Bladder microvascular endothelial cell (primary cell): ENCODE measurements at places on chromosomes 2 and 18. TPM values are rescaled to one million over a fixed set of nuclear protein-coding genes. Genes with fewer than 3 reads are reported as not detected.

NOSTRIN gene
- total RNA-seq, result 6.1 and 25.1 TPM in 2 replicates

CYP27C1 gene
- not detected in 2 replicates for total RNA-seq

TXNDC9 gene
- total RNA-seq, result 55.9 and 66.1 TPM in 2 replicates

DCDC2C gene
- total RNA-seq, result 0.19 TPM in 1 of 2 replicates, not detected in the other

ALPG gene
- not detected in 2 replicates for total RNA-seq

B3GNT7 gene
- total RNA-seq, result under 0.01 and 5.9 TPM in 2 replicates

SYT4 gene
- not detected in 2 replicates for total RNA-seq

PPP1R1C gene
- total RNA-seq, result 0.25 and 0.97 TPM in 2 replicates

UGT1A3 gene
- not detected in 2 replicates for total RNA-seq

CPO gene
- 0.19 TPM in 1 of 2 replicates, not detected in the other for total RNA-seq

CDH19 gene
- total RNA-seq, result 0.06 and 0.16 TPM in 2 replicates

FIGN gene
- under 0.01 and 0.31 TPM in 2 replicates for total RNA-seq

GRB14 gene
- 0.32 and 1.3 TPM in 2 replicates for total RNA-seq

C2orf80 gene
- total RNA-seq, result not detected in 2 replicates

RTP5 gene
- not detected in 2 replicates for total RNA-seq

MYOM1 gene
- 0.16 and 8.1 TPM in 2 replicates for total RNA-seq

BABAM2 gene
- 8.7 and 19.9 TPM in 2 replicates for total RNA-seq

CNRIP1 gene
- total RNA-seq, result 34.0 and 42.7 TPM in 2 replicates

RUFY4 gene
- total RNA-seq, result not detected in 2 replicates

TWIST2 gene
- total RNA-seq, result 0.13 and 0.16 TPM in 2 replicates

AGXT gene
- under 0.01 TPM in 1 of 2 replicates, not detected in the other for total RNA-seq

SOCS6 gene
- 15.7 and 26.9 TPM in 2 replicates for total RNA-seq

FTCDNL1 gene
- total RNA-seq, result 0.16 and 1.0 TPM in 2 replicates

FBLN7 gene
- total RNA-seq, result 1.3 and 4.4 TPM in 2 replicates

PRKD3 gene
- total RNA-seq, result 53.3 and 76.0 TPM in 2 replicates

SLC14A1 gene
- total RNA-seq, result 0.13 and 0.32 TPM in 2 replicates

SPDYA gene
- total RNA-seq, result 0.32 and 1.3 TPM in 2 replicates

ECEL1 gene
- not detected in 2 replicates for total RNA-seq

MAP2 gene
- 5.0 and 11.3 TPM in 2 replicates for total RNA-seq

OR6B2 gene
- not detected in 2 replicates for total RNA-seq

MTX2 gene
- total RNA-seq, result 14.6 and 25.1 TPM in 2 replicates

SETBP1 gene
- 0.16 and 2.5 TPM in 2 replicates for total RNA-seq

DCC gene
- total RNA-seq, result 0.06 TPM in 1 of 2 replicates, not detected in the other

PRKAG3 gene
- not detected in 2 replicates for total RNA-seq

QPCT gene
- total RNA-seq, result 7.1 and 13.4 TPM in 2 replicates

ARHGAP25 gene
- total RNA-seq, result 10.4 and 11.7 TPM in 2 replicates

NEU2 gene
- not detected in 2 replicates for total RNA-seq

INHA gene
- not detected in 2 replicates for total RNA-seq

SERPINB12 gene
- total RNA-seq, result not detected in 2 replicates

STARD7 gene
- total RNA-seq, result 122 and 254 TPM in 2 replicates

AP1S3 gene
- 2.3 and 5.7 TPM in 2 replicates for total RNA-seq

LRATD1 gene
- total RNA-seq, result 2.1 and 2.7 TPM in 2 replicates

CRYGD gene
- not detected in 2 replicates for total RNA-seq

CHN1 gene
- 11.5 and 22.6 TPM in 2 replicates for total RNA-seq

PEX13 gene
- total RNA-seq, result 23.8 and 40.3 TPM in 2 replicates

RFX8 gene
- total RNA-seq, result 0.49 and 0.50 TPM in 2 replicates
